Transverse colon (tissue), 4 donors: ENCODE measurements at places on chromosomes 4 and X.

DNA sequence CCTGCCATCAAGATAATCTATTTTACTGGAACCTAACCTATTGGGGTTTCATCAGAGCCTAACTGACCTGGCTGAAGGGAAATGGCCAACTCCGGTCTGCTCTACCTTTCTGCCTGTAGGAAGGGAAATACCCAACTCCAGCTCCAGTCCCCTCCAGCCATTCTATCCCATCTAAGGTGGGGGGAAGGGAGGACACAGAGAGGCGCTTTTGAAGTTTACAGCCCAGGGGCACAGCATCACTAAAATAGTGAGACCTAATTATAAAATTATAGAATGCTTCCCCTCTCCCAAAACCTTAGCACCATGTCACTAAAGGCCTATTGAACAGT, 27.8 kb upstream of the ACSL4 start:
- DNase-seq: no peak

DNA sequence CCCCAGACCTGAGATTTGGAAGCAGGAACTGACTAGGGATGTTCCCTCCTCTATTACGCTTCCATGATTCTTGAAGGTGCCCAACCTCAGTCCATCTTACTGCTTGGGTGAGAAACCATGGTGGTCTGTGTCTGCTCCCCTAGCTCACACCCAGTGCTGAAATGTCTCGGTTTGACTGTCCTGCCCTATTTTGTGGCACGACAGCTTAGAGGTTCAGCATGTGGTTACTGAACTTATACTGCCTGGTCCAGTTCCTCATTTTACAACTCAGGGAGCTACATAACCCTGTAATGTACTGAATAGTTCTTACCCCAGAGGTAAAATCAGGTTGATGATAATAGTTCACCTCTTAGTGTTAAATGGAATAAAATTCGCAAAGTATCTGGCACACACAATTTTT, 203.1 kb downstream of the RBM46 start:
- no peak for DNase-seq

GRCh38 chrX:93322110-93322509, 351.3 kb downstream of the NAP1L3 start:
- no peak for DNase-seq

GRCh38 chr4:152610131-152610530, 69.7 kb downstream of the TMEM154 start:
- no peak for DNase-seq

- DNase-seq: no peak
These were observed 60.4 kb downstream of the BCOR start for GRCh38 chrX:40037367-40037766.

DNA sequence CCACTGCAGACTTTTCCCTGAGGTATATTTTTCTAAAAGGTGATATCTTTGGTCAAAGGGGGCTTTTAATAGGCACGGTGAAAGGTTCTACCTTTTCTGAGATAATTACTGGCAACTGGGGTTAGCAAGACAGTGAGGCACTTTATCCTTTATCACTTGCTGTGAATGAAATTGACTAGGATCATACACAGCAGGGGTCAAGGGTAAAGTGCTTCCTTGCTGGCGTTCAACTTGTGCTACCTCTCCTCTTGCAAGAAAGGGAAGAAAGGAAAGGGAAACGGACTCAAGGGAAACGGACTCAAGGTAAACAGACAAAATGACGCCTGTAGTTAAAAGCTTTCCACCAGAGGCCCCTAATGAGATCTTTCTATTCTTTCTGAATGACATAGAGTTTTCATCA, 78.6 kb upstream of the RAPGEF2 start:
- no peak for DNase-seq

DNA sequence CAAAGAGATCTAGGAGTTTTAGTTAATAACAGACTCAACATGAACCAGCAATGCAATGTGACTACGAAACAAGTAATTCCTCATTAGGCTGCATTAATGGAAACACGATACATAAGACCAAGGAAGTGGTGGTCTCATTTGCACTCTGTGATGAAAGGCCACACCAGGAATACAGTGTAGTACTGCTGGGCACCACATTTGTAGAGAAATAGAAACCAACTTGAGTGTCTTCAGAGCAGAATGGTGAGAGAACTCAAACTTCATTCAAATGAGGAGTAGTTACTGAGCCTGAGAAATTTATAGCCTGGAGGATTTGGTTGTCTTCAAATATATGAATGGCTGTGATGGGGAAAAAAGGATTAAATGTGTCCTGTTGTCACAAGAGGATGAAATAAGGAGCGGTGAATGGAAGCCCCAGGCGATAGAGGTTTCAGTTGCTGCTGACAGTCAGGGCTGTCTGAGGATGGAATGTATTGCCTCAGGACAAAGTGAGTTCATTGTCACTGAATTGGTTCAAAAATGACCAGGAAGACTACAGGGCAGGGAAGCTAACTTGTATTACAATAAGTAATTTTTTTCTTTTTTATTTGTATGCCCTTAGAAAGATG, 50.9 kb downstream of the NFKB1 start:
- no peak for DNase-seq

- no peak for DNase-seq
These were observed 56.9 kb downstream of the METTL14 start for GRCh38 chr4:118742050-118742449.

DNA sequence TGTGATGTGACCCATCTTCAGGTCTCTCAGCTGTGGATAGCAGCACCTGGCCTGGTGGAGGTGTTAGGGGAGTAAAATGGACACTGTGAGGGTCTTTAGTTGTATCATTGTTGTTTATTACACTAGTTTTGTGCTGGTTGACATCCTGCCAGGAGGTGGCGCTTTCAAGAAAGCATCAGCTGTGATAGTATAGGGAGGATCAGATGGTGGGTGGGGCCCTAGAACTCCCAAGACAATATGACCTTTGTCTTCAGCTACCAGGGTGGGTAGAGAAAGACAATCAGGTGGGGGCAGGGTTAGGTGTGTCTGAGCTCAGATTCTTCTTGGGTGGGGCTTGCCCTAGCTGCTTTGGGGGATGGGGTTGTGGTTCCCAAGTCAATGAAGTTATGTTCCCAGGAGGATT, 162.8 kb downstream of the PPP1R2C start:
- peak; percentile 68 for DNase-seq

DNA sequence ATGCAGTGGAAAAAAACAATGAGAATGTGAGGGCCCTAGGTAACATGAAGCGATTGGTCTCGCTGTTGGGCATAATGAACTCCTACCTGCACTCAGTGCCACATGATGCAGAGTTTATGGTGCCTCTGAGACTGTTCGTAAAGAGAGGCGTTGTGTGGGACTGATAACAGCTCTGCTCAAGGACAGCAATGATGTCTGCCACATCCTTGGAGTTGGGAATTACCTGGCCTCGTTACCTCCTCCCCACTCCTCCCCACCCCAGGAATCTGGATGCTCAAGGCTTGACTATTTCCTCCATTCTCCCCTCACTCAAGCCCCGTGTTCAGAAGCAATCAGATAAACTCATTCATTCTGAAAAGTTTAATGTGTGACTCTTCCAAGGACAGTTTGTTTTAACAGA, 148.0 kb upstream of the JADE1 start:
- no peak for DNase-seq

DNA sequence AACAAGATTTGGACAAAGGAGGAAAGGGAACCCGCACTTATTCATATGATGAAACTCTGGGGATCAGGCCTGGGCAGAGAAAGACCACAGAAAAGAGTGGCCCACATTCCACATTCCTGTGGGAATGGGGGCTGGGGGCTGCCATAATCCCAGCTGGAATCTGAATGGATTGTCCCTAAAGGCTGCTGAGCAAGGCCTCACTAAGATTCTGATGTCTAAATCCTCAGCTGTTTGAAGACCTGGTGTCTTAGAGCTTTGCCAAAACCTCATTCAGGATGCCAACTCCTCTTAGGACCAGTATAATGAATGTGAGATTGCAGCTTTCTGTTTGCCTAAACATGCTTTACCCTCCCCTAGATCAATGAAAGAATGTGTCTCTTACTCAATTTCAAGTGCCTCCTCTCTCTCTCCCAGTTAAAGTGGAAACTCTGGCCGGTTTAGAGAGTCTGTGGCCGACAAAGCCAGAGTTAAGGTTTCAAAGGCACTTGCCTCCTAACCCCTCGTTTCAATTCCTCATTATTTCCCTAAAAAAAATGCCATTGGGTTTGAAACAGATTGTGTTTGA, 33.3 kb upstream of the GPC4 start:
- DNase-seq: no peak

DNA sequence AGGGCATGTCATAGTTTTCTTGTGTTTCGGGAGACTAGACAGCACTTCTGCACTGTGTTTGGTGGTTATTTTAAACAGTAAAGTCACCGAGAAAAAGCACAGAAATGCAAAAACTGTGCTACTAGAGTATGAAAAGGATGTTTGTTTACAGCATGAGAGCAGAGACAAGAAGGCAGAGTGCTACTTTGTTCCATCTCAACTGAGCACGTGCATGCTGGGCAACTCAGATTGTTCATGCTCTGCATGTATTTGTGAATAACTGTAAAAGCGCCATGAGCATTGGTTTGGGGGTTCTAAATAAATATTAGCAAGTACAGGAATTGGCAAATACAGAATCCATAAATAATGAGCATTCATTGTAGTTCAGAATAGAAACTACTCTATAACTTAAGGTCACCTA, 7.4 kb downstream of the EVC start:
- DNase-seq: no peak

- DNase-seq: peak; percentile 69
These were observed 46.4 kb downstream of the PRPS1 start for GRCh38 chrX:107674480-107675364.

- peak; percentile 68 for DNase-seq
These were observed 16.7 kb downstream of the BLOC1S4 start for GRCh38 chr4:6732441-6733357.

DNA sequence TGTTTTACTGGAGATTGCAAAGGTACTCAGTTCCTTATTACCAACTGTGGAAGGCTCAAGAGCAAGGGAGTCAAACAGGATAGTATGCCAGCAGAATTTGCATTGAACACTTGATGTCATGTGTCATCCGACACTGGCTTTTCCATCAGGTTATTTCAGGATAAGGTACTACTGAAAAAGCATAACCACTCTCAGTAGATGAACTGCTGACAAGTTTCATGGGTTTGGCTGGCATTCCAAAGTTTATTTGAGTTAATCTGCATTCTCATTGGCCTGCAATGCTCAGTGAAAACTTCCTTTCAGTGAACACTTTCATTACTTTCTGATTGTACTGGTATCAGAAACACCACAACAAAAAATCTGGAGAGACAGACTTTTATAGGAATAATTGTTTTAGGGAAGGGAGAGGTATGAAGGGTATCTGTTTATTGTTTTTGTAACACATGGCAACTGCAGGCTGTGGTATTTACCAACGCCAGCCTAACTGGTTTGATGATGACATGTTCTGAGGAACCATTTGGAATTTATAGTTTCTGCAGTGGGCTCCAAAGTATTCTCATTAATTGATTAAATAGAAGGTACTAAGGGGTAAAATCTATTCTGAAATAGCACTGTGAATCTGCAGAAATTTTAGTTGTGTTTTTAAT, 345.7 kb upstream of the NR3C2 start:
- no peak for DNase-seq

- DNase-seq: no peak
These were observed 15.9 kb downstream of the TMEM184C start for GRCh38 chr4:147633113-147633512.

DNA sequence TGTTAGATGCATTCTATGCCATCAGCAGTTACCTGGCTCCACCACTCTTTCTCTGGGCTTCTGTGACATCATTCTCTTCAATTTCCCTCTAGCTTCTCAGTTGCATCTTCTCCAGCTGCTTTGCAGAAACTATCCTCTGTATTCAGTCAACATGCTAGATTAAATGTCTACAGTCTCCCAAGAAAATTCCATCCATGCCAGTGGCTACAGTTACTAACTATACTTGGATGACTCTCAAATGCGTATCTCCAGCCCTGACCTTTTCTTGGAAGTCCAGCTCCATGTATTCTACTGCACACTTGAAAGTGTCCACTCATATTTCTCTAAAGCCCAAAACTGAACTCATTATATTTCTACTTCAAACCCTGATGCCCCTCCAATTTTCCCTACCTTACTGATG, 232.3 kb upstream of the TENM3 start:
- DNase-seq: no peak

- DNase-seq: no peak
These were observed 79.7 kb downstream of the BTC start for GRCh38 chr4:74714611-74715130.

DNA sequence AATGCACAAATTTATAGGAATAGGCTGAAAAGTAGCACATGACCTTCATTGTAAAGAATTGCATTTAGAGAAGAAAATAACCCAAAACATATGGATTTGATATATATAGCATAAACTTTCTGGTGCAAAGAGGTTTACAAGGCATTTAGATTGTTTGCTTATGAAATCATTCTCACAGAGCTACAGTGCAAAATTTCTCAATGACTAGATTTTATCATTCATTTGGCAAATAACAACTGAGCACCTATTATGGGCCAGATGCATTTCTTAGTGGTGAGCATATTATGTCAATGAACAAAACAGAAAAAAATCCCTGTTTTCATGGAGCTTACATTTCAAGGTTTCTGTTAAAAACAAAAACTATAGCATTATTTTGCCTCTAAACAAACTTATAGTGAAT, 34.1 kb upstream of the TNIP3 start:
- no peak for DNase-seq

DNA sequence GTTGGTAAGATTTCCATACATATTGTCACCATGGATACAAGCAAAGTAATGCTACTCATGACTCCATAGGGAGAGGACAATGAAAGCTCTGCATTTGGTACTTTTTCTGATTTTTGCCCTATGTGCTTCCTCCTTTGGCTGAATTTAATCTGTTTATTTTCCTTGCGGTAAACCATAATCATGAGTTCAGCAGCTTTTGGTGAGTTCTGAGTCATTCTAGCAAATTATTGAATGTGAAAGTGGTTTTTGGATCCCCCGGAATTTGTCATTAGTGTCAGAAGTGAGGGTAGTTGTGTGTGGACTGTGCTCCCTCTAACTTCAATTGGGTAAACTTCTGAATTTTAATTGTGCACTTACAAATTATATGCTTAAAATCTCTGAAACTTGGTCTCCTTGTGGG, 170.3 kb downstream of the MOSPD2 start:
- DNase-seq: no peak

DNA sequence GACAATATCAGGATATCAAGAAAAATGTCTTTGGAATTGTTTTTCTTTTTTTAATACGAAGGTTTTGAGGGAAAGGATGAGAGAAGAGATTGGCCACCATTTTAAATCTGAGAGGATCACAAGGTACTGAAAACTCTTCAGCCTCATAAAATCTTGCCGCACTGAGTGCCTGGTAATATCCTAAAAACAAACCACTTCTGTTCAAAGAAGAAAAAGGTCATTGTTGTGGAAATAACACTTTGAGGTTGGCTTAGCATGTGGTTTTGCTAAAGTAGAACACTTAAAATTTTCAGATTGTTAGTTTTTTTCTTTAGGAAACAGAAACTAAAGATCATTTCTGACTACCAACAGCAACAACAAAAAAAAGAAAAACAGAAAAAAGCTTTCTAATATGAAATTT, 1.0 kb upstream of the CLDN22 start:
- no peak for DNase-seq
